Lower leg skin (tissue), 4 donors: ENCODE measurements at places on chromosomes 2 and 18.

DNA sequence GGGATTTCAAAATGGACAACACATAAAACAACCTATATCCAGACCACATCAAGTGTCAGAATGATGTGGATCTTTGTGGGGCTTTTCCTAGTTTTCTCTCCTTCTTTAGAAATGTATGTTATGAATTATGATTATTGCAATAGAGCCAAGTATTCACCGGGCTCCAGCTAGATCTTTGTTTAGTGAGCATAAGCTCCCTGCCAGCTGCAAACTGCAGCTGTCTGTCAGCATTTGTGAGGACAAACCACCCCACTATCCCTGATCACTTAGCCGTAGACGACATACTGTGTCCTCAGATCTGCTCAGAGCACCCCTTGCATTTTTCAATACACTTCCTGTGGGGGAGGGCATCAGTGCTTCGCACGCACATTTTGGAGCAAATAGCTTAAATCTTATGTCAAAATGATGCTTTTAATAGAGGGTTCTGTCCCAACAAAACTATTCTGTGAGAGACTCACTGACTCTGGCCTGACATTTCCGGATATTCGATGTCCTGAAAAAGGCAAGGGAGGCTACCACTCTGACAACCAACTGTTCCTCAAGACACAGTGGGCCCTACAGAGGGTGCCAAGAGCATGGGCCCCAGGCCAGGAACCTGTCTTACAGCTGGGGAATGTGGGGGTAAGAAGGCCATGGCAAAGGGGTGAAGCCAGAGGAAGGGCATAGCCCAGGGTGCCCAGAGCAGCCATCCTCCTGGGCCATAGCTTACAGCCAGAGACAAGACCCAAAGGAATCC is 346.0 kb downstream of the ARHGAP15 start:
- DNase-seq, result peak; percentile 82

DNA sequence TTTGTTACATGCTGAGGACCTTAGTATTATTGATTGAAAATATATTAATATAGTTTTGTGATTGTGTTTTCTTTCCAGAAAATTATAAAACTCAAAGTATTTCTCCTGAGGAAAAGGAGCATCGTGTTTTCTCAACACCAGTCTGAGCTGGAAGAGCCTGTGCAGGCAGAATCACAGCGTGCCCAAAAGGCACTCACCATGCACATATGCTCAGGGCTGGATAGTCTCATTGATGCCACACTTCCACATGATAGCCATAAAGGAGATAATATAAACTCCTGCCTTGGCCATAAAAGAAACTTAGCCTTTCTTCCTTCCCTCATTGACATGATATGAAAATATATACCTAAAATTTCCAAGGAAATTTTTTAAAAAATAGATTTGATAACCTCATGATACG is 4.0 kb downstream of the PDE1A start:
- DNase-seq, result no peak

DNA sequence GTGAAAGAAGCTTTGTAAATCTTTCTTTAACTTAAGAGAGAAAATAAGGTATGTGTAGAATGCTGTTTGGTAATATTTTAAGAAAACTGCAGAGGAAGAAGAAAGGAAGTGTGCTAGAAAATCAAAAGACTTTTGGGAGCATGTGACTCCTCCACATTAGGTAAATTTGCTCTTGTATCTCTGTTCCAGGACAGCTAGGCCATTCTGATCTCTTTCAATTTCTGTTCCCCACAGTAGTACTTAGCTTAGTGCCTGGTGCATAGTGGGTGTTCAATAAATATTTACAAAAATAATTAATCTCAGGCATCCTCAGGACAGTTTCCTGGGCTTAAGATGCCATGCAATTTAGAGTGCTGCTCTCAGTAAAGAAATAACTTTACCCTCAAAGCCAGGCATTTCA is 105.0 kb downstream of the GPD2 start:
- DNase-seq, result no peak

DNA sequence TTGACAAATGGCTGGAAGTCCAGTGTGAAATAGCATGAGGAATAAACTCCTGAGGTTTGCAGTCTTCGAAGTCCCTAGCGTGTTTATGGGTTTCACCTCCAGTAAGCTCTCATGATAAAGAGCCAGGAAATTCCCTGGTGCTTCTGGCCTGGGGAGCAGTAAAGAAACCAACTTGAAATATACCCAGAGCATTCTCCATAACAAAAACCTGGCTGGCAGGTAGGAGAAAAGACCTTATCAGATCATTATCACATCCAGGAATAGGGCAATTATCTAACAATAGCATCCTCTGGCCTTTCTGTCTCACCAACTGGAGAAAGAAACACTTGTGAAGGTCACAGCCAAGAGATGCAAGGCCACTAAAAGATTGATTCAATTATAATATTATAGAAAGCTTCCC is 513.6 kb upstream of the LRRTM4 start:
- no peak for DNase-seq

- DNase-seq, result no peak
Observed at GRCh38 chr2:108910541-108911396, 78.3 kb downstream of the EDAR start.

GRCh38 chr2:55761024-55761423 is 67.4 kb upstream of the PNPT1 start:
- DNase-seq, result no peak

DNA sequence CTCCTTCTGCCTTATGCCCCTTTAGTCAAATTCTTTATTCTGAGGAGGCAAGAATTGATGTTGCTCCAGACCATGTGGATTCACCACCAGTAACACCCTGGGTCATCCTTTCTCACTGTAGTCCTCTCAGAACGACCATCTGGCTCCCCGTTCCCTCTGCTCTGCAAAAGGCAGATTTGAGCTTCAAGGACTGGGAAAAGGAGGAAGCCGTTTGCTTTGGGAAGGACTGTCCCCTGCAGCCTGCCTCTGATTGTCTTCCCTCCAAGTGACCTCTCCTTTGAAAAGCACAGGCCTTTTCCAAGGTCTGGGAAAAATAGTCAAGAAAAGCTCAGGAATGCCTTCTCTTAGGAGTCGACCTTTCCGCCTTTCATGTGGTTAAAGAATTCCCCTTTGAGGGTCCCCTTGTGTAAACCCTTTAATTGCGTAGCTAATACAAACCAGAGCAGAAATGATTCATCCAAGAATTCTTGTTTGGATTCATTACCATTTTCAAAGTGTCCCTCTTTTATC is 130.1 kb upstream of the COPS8 start:
- no peak for DNase-seq

DNA sequence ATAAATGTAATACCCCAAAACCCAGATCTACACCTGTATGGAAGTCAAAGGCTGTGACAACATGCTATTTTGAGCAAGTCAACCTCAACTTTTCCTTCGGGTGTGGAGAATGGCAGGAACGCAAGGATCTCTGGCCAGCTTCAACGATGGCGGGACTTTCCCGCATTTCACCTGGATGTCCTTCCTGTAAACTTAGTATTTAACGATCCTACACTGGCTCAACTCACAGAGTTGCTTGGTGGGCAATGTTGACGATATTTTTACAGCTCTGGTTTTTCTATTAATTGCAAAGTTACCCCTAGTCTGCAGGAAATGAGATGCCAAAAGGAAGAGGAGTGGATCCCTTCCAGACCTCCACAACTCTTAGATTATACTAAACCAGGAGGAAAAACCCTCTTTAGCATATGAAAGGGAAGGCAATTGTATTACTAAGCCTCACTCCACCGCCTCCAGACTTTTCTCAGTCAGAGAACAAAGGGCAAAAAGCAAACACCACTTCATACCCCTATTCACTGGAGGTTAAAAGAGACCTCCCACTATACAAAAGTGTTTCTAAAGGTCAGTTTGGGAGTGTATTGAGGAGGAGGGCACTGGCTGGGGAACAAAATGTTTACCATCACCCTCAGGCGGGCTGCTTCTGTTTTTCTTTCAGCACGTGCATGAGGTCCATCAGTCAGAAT is 56.5 kb upstream of the ACVR1 start:
- DNase-seq, result no peak

DNA sequence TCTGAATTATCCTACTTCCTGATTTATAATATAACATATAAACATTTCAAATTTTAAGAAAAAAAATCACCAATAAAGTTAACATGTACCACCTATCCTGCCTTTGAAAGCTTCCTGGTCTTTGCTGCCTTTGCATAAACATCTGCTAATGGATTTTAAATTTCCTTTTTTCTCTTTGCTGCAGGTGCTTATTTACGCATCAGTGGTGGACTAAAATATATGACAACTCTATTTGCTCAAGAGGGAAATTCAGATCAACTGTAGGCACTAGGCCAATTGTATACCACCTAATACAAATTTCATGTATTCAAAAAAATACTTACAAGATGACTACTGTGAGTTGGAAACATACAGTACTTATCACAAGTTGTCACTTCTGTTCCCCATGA is 57.2 kb downstream of the RAD51AP2 start:
- DNase-seq, result no peak

GRCh38 chr18:23690505-23691068 is 1.3 kb downstream of the LAMA3 start:
- no peak for DNase-seq

DNA sequence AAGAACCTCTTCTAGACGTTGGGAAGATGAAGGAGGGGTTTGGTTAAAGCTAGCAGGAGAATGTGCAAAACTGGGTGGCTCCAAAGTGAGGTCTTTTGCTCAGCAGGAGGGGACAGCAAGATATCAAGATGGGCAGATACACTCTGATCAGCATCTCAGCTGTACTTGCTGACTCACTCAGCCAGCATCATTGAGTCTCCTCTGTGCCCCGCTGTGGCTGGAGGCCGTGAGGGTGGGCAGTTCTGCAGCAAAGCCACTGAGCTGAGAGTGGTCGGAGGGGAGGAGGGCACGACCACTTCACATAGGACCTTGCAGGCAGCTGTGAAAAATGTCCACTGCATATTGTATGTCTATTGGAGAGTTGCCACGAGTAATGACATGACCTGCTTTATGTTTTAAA is 152.0 kb downstream of the CAPN13 start:
- no peak for DNase-seq

- DNase-seq, result no peak
Observed at GRCh38 chr2:112962308-112963175, 15.3 kb upstream of the IL36G start.

DNA sequence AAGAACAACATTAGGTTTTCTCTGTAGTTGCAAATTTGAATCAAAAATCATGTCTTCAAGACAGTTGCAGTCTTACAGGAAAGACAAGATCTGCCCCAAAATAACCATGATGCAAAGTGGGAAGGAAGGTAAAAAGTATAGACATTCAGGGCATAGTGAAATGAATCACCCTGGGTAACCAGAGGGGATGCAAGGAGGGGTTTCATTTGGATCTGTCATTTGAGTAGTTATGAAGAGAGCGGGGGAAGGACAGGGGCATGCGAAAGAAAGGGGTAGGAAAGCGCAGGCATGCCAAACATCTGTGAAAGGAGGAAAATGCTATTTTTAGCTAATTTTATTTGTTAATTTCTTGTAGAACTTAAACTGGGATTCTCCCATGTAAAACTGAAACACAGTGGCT is 219.1 kb upstream of the BOD1L2 start:
- no peak for DNase-seq

GRCh38 chr2:72004201-72004915 is 143.3 kb downstream of the CYP26B1 start:
- DNase-seq, result no peak

DNA sequence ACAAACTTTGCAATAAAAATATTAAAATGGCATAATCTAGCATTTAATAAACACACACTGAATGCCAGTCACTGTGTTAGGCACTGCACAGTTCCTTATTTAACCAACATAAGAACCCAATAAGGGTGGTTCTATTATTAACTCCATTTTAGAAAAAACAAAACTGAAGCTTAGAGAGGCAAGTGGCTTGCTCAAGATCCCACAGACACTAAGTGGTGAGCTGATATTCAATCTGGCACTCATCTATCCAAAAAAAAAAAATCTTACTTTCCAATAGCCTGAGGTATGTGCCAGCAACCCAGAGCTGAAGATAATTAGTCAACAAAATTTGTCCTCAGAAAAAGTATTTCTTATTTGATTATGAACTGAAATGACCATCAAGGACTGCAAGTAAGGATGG is 799 bp downstream of the CYTIP start:
- no peak for DNase-seq
